ENCODE measurements at places on chromosomes 7 and 10. TPM values are rescaled to one million over a fixed set of nuclear protein-coding genes. Genes with fewer than 3 reads are reported as not detected.

Gene INHBA
- 27.5 TPM for total RNA-seq

GRCh38 chr7:148481147-148481526 is 109.4 kb upstream of the C7orf33 start:
- DNase-seq = no peak
- H3K36me3 ChIP-seq = no peaks in the 10 kb centered on the region
- peaks cover 13% of the 10 kb centered on the region for H3K27me3 ChIP-seq
- no peaks in the 10 kb centered on the region for H3K4me1 ChIP-seq
- no peak overlapping the region for H3K27ac ChIP-seq

DNA sequence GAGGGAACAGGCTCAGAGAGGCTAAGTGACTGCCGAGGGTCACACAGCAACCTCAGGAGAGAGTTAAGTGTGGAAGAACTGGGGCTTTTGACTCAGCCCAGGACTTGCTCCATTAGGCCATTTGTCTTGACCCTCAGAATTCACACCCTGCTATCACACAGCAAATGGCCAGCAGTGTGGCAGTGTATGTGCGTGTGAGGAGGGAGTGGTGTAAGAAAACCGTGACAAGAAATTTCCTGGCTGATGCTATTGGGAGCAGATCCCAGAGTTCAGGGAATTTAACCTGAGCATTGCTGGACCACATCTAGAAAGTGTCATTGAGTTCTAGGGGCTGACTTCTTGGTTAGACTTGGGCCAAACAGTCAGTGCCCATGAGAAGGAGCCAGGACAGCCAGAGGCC is 18.4 kb downstream of the VWA2 start:
- H3K4me1 ChIP-seq = peaks cover 57% of the 10 kb centered on the region
- peak overlapping the region; percentile 20 for H3K27ac ChIP-seq
- DNase-seq = no peak
- H3K27me3 ChIP-seq = peaks cover 5% of the 10 kb centered on the region
- no peak overlapping the region for H3K4me3 ChIP-seq

- no peak for DNase-seq
- peaks cover 5% of the 10 kb centered on the region for H3K36me3 ChIP-seq
- H3K27me3 ChIP-seq = peaks cover 3% of the 10 kb centered on the region
- H3K27ac ChIP-seq = no peak overlapping the region
- no peaks in the 10 kb centered on the region for H3K4me1 ChIP-seq
These were observed 557.1 kb downstream of the PTPRN2 start for GRCh38 chr7:158030566-158030965.
